Neural crest cell (in vitro differentiated cells): ENCODE measurements at places on chromosomes 4 and X. TPM values are rescaled to one million over a fixed set of nuclear protein-coding genes. Genes with fewer than 3 reads are reported as not detected.
A peak's percentile ranks its signal among the peaks of the same experiment; 100 is the strongest.

DNA sequence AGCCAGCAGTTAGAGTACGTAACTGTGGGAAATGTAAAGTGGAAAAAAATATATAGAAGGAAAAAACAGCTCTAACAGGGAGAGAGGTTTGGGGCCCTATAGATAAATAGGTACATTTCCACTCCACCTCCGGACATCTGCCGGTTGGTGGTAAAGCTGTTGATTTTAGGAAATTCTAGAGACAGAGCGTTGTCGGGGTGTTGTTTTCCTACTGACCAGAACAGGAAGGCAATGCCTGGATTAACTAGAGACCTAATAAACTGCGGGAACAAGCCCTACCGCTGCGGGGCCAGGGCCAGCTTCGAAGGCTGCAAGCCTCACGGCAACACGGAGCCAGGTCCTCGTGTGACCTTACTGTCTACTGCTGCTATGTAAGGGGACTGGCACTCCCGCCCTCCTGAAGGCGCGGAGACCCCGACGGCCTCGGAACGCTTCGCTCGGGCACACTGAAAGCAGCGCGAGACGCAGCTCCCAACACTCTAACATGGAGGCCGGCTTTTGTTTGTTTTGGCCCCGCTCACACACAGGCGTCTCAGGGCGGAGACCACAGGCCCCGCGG, 702 bp upstream of the CDKN2AIP start:
- H3K36me3 ChIP-seq, result peaks cover 10% of the 10 kb centered on the region
- no peaks in the 10 kb centered on the region for H3K27me3 ChIP-seq
- peak overlapping the region; percentile 99 for H3K27ac ChIP-seq
- peaks cover 42% of the 10 kb centered on the region for H3K4me1 ChIP-seq
- DNase-seq, result no peak
- peak overlapping the region; percentile 100 for H3K4me3 ChIP-seq

The PPP4R3C gene
- not detected in 2 replicates for total RNA-seq

- DNase-seq, result no peak
- peak overlapping the region; percentile 13 for H3K27ac ChIP-seq
- H3K4me1 ChIP-seq, result peaks cover 71% of the 10 kb centered on the region
- H3K36me3 ChIP-seq, result peaks cover 2% of the 10 kb centered on the region
- peak overlapping the region; percentile 13 for H3K4me3 ChIP-seq
- H3K27me3 ChIP-seq, result no peaks in the 10 kb centered on the region
Measured at GRCh38 chr4:76723373-76723772, 174.6 kb downstream of the SOWAHB start.

DNA sequence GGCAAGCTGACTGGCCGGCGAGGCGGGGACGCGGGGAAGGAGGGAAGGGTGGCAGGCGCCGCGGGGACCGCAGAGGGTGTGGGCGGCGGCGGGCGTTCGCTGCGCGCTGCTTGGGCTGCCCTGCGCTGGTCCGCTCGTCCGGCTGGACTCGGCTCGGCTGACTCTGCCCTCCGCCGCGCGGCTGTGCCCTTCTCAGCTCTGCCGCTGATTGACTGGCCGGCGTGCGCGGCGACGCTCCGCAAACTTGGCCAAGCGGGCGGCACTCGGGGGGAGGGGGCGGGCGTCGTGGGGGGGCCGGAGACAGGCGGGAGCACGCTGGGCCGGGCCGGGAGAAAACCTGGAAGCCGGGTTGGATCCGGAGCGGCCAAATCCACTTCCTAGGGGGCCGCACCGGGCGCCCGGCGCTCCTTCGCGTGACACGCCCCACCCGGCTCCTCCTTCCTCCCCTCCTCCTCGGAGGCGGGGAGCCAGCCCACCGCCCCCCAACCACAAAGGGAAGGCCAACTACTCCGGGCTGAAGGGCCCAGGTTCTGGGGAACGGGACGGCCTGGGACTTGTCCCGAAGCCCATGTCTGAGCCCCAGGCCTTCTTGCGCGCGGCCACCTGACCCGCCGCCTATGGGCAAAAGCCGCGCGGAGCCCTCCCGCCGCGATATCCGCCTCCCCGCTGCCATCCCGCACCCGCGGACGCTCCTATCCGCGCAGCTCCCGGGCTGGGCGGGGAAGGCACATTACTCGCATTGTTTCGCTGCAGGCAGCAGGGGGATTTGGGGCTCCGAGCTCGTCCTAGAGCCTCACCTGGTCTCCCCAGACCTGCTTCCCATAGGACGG, at the start of gene GPC4:
Gene GPC4 (minus strand): TSS at position 214 of the 830 bp plus-strand sequence. CDS start 524 bp downstream, outside the sequence.
- H3K4me1 ChIP-seq, result peaks cover 44% of the 10 kb centered on the region
- peak; percentile 64 for DNase-seq
- peaks cover 65% of the 10 kb centered on the region for H3K27me3 ChIP-seq
- no peak within 1 kb of the TSS for H3K27ac ChIP-seq
- no peaks in the 10 kb centered on the region for H3K36me3 ChIP-seq

GRCh38 chr4:44056721-44057151, 391.9 kb downstream of the KCTD8 start:
- no peaks in the 10 kb centered on the region for H3K4me1 ChIP-seq
- no peak for DNase-seq
- H3K27ac ChIP-seq, result no peak overlapping the region
- no peak overlapping the region for H3K4me3 ChIP-seq
- peaks cover 3% of the 10 kb centered on the region for H3K27me3 ChIP-seq

GRCh38 chr4:25861951-25862410, 807 bp downstream of the SEL1L3 start:
- H3K4me3 ChIP-seq, result peak overlapping the region; percentile 93
- no peaks in the 10 kb centered on the region for H3K36me3 ChIP-seq
- H3K27ac ChIP-seq, result no peak overlapping the region
- peaks cover 33% of the 10 kb centered on the region for H3K4me1 ChIP-seq

- H3K27me3 ChIP-seq, result no peaks in the 10 kb centered on the region
- no peak overlapping the region for H3K4me3 ChIP-seq
- peaks cover 5% of the 10 kb centered on the region for H3K4me1 ChIP-seq
Measured at GRCh38 chr4:144579411-144580030, 66.4 kb upstream of the HHIP start.

GRCh38 chrX:153406903-153407302, 4.4 kb upstream of the ZFP92 start:
- H3K36me3 ChIP-seq, result no peaks in the 10 kb centered on the region
- H3K27ac ChIP-seq, result no peak overlapping the region
- DNase-seq, result no peak
- H3K27me3 ChIP-seq, result peaks cover 23% of the 10 kb centered on the region

DNA sequence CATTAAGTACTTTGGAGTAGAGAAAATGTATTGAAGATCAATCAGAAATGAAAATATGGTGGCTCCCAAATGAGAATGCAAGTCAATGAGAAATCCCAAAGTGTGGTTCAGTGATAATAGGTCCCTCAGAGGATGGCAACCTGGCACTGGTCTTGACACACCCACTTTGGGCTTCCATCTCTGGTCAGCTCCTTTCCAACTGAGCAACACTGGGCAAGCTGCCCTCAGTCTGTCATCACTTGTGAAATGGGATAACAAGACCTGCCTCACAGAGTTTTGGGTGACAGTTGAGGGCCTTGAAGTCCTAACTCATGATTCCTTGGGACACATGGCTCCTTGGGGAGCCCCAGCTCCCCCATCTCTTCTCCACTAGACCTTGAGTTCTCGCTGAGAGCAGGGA, 29.0 kb upstream of the MAMLD1 start:
- H3K27ac ChIP-seq, result no peak overlapping the region
- no peaks in the 10 kb centered on the region for H3K4me1 ChIP-seq
- H3K4me3 ChIP-seq, result no peak overlapping the region

The ETFDH gene
- 15.8 and 17.5 TPM in 2 replicates for total RNA-seq

The MAGEC2 gene
- not detected in 2 replicates for total RNA-seq

GRCh38 chr4:176588436-176588835, 204.3 kb downstream of the VEGFC start:
- no peaks in the 10 kb centered on the region for H3K36me3 ChIP-seq
- DNase-seq, result no peak
- H3K27me3 ChIP-seq, result no peaks in the 10 kb centered on the region
- no peak overlapping the region for H3K4me3 ChIP-seq
- no peak overlapping the region for H3K27ac ChIP-seq

GRCh38 chr4:52367282-52367830, 291.7 kb downstream of the USP46 start:
- no peak overlapping the region for H3K27ac ChIP-seq
- H3K4me1 ChIP-seq, result no peaks in the 10 kb centered on the region
- no peaks in the 10 kb centered on the region for H3K27me3 ChIP-seq
- H3K4me3 ChIP-seq, result no peak overlapping the region

The AMTN gene
- not detected in 2 replicates for total RNA-seq

GRCh38 chrX:68832101-68832416, 3.2 kb downstream of the EFNB1 start:
- peaks cover 6% of the 10 kb centered on the region for H3K36me3 ChIP-seq
- H3K4me3 ChIP-seq, result peak overlapping the region; percentile 92
- H3K27ac ChIP-seq, result no peak overlapping the region
- H3K27me3 ChIP-seq, result peaks cover 2% of the 10 kb centered on the region

The NUDT11 gene
- 39.8 and 41.3 TPM in 2 replicates for total RNA-seq

The C4orf51 gene
- not detected in 2 replicates for total RNA-seq

- H3K4me3 ChIP-seq, result no peak overlapping the region
- no peak for DNase-seq
- no peaks in the 10 kb centered on the region for H3K4me1 ChIP-seq
- no peaks in the 10 kb centered on the region for H3K27me3 ChIP-seq
Measured at GRCh38 chr4:24763631-24764297, 31.6 kb upstream of the SOD3 start.

The DOCK11 gene
- 13.2 and 14.6 TPM in 2 replicates for total RNA-seq
